ENCODE measurements at places on chromosomes 2 and 18.
A peak's percentile ranks its signal among the peaks of the same experiment; 100 is the strongest.

GRCh38 chr18:22032392-22032961 lies 136.9 kb upstream of the GATA6 start:
- no peak for DNase-seq

GRCh38 chr2:101251844-101252407 lies 760 bp upstream of the CNOT11 start:
- DNase-seq = peak; percentile 27

- DNase-seq = no peak
Observed at GRCh38 chr2:120406566-120406965, 60.6 kb downstream of the INHBB start.

- DNase-seq = no peak
Observed at GRCh38 chr2:111198701-111199100, 78.0 kb downstream of the BCL2L11 start.

DNA sequence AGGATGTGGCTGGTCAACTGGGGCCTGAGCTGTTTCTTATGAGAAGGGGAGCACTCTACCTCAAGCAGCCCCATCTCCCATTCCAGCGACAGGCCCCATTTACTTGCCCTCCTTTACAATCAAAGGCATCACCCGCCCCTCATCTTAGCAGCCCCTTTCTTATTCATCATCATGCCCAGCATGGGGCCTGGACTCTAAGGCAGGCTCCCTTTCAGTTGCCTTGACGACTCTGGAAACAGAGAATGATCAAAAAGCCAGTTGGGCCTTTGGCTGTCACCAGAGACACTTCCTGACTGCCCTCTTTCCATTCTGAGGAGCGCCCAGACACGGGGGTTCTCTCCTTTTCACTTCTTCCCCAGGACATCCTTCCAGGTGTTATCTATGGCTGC lies 11.2 kb downstream of the CELF4 start:
- DNase-seq = no peak

GRCh38 chr2:72813841-72814240 lies 12.0 kb downstream of the EXOC6B start:
- DNase-seq = no peak

DNA sequence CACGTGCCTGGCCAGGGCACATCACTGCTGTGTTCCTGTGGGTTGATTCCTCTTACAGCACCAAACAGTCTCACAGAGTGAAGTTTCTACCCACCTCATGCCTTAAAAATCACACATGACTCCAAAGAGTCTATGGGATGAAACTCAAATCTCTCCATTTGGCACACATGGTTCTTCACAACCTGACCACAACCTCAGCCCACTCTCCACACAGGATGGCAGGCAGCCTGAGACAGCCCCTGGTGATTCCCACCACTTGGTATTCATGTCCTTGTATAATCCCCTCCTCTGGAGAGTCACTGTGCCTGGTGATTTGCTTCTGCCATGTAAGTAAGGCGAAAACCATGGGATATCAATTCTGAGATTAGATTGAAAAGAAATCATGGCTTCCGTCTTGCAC lies 46.2 kb downstream of the LBH start:
- no peak for DNase-seq

GRCh38 chr2:186611526-186611925 lies 21.7 kb downstream of the ITGAV start:
- DNase-seq = no peak

DNA sequence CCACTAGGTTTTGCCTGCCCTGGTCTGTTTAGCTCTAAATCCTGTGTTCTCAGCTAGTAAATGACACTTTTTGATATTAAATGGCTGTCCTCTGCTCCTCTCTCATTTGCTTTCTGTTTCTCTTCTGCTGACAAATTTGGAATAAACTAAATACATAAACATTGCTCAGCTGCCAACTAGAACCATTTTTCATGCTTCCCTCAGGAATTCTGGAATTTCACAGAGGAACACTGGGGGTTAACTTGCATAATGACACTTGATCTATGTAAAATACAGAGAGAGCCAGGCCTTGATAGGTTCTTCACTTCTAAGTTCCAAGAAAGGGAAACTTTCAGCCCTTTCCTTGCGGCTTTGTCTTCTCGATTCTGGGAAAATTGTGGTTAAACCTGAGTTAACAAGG lies 450.6 kb upstream of the ST6GAL2 start:
- no peak for DNase-seq

- DNase-seq = no peak
Observed at GRCh38 chr18:34873986-34874580, 164.0 kb downstream of the DTNA start.

DNA sequence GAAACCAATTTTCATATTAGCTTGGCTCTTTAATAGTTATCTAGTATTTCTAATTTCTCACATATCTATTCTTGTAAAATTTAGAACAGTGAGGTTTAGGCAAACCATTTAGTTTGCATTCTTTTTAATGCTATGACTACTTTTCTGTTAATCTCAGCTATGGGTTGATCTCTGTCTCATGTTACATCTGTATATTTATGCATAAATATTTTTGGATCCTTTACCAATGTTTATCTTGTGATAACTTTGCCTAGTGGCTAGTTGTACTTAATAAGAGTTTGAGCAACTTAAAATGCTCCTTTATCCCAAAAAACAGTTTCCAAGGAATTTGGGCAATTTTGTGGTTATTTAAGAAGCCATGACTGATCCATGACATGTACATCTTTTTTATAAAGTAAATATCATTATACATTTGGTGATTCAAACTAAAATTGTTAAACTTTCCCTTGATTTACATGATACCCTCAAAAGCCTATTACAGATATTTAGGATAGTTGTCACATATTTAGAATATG lies 86.3 kb downstream of the R3HDM1 start:
- no peak for DNase-seq

- DNase-seq = no peak
Observed at GRCh38 chr2:222865301-222865700, 4.5 kb downstream of the ACSL3 start.

DNA sequence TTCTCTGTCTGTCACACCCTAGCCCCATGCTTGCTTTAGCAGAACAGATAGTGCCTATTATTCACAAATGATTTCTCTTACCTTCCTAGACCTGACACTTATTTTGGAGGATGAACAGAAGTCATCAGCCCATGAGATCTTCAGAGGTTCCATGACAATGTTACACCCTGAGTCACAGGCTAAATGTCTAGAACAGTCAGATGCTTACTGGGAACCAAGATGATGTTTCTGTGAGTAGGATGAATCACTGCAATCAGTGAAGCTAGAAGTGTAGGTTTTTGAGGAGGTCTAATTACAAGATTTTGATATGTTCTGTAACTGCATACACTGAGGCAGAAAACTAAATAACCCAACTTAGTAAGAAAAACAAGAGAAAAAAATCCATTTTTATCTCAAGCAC lies 123.0 kb upstream of the THUMPD2 start:
- DNase-seq = no peak

GRCh38 chr2:100857915-100858314 lies 38.0 kb downstream of the NPAS2 start:
- DNase-seq = no peak

- DNase-seq = no peak
Observed at GRCh38 chr2:22557406-22557805, 827.6 kb upstream of the KLHL29 start.

DNA sequence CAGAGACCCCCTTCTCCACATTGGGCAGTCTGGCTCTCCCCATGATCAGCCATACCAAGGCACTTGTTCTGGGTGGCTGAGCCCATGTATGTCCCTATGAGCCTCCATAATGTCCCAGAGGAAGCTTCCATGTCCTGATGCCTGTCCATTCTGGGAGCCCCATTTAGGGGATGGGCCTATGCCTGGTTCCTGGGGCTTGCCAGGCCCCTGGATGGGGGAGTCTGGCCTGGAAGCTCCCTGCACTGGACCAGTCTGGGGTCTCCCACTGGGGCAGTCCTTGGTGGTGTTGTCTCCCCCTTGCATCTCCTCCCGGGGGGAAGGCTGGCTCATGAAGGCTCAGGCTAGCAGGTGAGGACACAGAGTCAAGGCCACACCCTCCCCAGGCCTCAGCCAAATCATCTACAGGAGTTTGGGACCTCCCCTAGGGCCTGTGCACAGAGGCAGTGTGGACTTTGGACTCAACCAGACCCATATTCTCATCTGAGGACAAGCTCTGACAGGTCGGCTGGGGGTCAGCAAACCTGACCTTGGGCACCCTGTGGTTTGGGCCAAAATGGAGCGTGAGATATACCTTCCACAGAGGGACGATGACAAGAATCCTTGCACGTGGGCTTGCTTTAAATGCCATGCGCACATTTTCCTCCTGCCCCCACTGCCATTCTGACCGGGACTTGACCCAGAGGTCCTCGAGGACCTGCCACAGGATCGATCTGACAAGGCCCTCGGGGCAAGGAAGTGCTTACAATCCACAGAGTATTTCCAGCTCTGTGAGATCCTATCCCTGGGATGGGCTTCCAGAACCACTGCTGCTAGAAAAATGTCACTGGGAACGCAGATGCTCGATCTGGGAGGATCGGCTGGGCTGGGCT lies 38.8 kb downstream of the INHBB start:
- DNase-seq = no peak

DNA sequence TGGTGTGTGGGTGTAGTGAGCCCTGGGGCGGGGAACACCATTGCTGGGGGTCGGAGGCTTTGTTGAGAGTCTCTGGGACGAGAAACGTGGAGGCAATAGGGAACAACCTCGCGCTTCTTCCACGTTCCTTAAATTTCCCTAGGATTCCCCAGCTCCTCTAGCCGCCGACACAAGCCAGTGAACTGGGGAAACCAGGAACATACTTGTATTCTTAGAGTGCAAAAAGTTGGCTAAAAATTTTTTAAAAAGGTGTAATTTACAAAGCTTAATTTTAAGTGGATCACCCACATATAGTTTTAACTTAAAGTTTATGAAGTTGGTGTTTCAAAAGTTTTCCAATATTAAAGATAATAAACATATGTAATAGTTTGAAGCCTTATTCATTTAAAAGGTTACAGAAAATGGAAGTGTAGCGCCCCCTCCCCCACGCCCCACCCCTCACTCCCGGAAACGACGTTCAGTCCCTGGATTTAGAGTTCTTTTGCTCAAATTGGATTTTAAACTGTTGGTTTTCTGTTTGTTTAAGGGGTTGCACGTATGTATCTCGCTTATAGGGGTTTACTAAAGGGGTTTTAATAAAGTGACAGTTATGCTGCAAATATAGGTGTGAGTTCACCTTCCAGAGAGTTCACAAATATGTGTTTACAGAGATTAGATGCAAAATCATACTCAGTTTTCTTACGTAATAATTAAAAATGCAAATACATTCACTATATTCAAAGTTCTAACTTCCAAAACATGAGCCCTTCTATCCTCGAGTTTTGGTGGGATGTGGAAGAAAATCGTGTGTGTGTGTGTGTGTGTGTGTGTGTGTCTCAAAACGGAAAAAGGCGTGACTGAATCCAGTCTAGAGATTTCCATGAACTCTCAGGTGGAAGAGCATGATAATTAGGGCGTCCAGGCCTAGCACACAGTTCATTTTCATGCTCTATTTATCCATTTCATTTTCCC lies 872 bp downstream of the DSG2 start:
- DNase-seq = no peak

DNA sequence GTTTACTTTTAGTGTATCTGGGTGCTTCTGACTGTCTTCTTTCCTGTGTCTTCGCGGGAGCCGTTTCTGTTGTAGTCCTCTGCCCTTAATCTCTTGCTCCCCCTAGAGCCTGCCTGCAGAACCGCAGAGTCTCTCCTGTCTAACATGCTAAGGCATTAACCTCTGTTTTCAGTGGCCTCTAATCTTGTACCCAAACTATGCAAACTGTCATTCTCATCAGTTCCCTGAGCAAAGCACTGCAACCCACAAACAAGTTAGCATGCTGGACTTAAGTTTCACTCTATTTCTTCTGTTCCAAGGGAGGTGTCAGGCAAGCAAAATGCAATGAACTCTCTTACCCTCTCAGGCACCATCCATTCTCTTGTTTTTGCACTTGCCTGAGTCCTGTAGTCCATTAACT lies 138.4 kb downstream of the OTX1 start:
- DNase-seq = no peak

DNA sequence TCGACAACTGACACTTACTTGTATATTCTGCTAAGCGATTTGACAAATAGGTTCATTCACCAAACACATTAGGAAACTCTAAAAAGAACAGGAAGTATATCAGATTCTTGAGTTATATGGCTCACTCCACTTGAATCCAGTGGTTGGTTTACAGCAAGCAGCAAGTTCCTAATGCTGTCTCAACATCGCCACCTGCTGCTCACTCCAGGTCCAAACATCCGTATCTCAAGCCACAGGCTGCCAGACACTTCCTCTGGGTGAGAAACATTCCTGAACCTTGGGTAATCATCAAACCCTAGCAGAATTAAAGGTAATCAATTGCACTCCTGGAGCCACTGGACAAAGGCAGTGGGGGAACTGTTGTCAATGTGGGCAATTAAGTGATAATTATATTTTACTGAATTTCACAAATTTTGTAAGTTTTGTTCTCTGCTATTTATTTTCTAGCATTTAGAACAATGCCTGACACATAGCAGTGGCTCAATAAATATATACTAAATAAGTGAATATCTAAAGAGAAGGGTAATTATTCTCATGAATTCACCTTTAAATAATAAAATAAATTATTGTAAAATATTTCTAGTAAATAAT lies 107.1 kb upstream of the TTN start:
- DNase-seq = no peak

- no peak for DNase-seq
Observed at GRCh38 chr2:71746946-71747501, 293.7 kb downstream of the DYSF start.

- no peak for DNase-seq
Observed at GRCh38 chr2:155223781-155224406, 525.4 kb downstream of the KCNJ3 start.

GRCh38 chr2:222319586-222320435 lies 21.0 kb upstream of the PAX3 start:
- no peak for DNase-seq

DNA sequence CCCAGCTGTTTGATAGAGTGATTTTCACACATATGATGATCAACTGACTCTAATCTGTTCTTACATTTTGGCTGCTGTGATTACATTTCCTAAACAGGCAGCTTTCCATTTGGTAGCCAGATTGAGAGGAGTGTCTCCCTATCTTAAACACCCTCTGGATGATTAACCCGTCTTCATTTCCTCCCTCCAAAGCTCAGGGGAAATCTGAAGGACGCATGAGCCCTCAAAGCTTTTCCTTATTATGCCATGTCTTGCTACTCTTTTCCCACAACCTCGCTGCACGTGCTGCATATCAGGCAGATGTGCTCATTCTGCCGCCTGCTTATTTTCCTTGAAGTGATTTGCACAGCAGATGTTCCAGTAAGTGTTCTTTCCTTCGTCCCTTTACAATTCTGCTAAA lies 837.4 kb downstream of the LRRTM4 start:
- DNase-seq = no peak

GRCh38 chr2:235418918-235419317 lies 74.9 kb upstream of the AGAP1 start:
- no peak for DNase-seq

GRCh38 chr2:144151851-144152250 lies 368.1 kb downstream of the ZEB2 start:
- DNase-seq = no peak

DNA sequence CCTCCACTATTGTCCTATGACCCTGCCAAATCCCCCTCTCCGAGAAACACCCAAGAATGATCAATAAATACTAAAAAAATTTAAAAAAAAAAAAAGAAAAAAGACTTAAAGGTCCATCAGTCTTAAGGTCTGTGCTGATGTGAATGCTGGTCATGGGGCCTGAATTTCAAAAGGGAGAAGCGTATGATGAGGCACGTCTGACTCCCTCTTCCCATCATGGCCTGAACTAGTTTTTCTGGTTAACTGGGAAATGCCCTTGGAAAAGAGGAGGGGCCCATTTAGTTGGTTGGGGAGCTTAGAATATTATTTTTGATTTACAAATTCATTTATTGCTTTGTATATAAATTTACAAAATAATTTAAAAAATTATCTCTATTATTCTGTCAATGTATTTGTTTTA lies 291.0 kb upstream of the CDH19 start:
- DNase-seq = no peak

- DNase-seq = no peak
Observed at GRCh38 chr18:22609642-22610041, 191.9 kb upstream of the CTAGE1 start.
